Lung (tissue), 17 donors: ENCODE measurements at places on chromosomes 16 and 17. TPM values are rescaled to one million over a fixed set of nuclear protein-coding genes. Genes with fewer than 3 reads are reported as not detected.

The SPATA22 gene
- 0.12 TPM for polyA plus RNA-seq

The ZNF276 gene
- 23.6 TPM for polyA plus RNA-seq

The GP2 gene
- 0.08 TPM for polyA plus RNA-seq

The XYLT1 gene
- 3.7 TPM for polyA plus RNA-seq

The KRTAP17-1 gene
- not detected for polyA plus RNA-seq

The COPRS gene
- polyA plus RNA-seq, result 64.7 TPM

The CCL3 gene
- polyA plus RNA-seq, result 7.8 TPM

The KRTAP2-3 gene
- polyA plus RNA-seq, result not detected

The ANKRD40CL gene
- polyA plus RNA-seq, result not detected

The CCDC200 gene
- 0.31 TPM for polyA plus RNA-seq

The TMEM114 gene
- not detected for polyA plus RNA-seq

The RGS11 gene
- polyA plus RNA-seq, result 1.8 TPM

The NACA2 gene
- 0.07 TPM for polyA plus RNA-seq

The HS3ST3A1 gene
- polyA plus RNA-seq, result 0.18 TPM

The CNTD1 gene
- polyA plus RNA-seq, result 0.64 TPM

The PIMREG gene
- 0.35 TPM for polyA plus RNA-seq

The KRT32 gene
- not detected for polyA plus RNA-seq

The KRT27 gene
- 1.5 TPM for polyA plus RNA-seq

The SEZ6L2 gene
- 5.8 TPM for polyA plus RNA-seq

The ALOX15B gene
- polyA plus RNA-seq, result 82.7 TPM

The NOG gene
- polyA plus RNA-seq, result 0.56 TPM

The TBC1D3E gene
- not detected for polyA plus RNA-seq

The MRPL58 gene
- 55.5 TPM for polyA plus RNA-seq

The KCTD11 gene
- 11.1 TPM for polyA plus RNA-seq

The KREMEN2 gene
- polyA plus RNA-seq, result 0.14 TPM

The DNAJA2 gene
- polyA plus RNA-seq, result 24.9 TPM

The PLXDC1 gene
- 1.7 TPM for polyA plus RNA-seq

The FA2H gene
- 2.1 TPM for polyA plus RNA-seq

The MXRA7 gene
- polyA plus RNA-seq, result 65.4 TPM

The WNK4 gene
- 0.09 TPM for polyA plus RNA-seq

The CMTM4 gene
- polyA plus RNA-seq, result 24.3 TPM

The MKS1 gene
- polyA plus RNA-seq, result 8.8 TPM

The HIC1 gene
- 14.4 TPM for polyA plus RNA-seq

The OR4D1 gene
- not detected for polyA plus RNA-seq

The SCARF1 gene
- polyA plus RNA-seq, result 17.1 TPM
